M059J (cell line): ENCODE measurements at places on chromosomes 5 and 9. TPM values are rescaled to one million over a fixed set of nuclear protein-coding genes. Genes with fewer than 3 reads are reported as not detected.

Gene PCDHB9
- 1.6 and 9.3 TPM in 2 replicates for total RNA-seq

Gene ANKRD18A
- not detected in 2 replicates for total RNA-seq

Gene ARHGEF39
- total RNA-seq = 3.0 and 5.7 TPM in 2 replicates

Gene IARS1
- total RNA-seq = 104 and 151 TPM in 2 replicates

Gene TLE1
- total RNA-seq = 21.9 and 31.7 TPM in 2 replicates

Gene PANK3
- 27.5 and 32.3 TPM in 2 replicates for total RNA-seq

Gene TYRP1
- 13.4 and 14.1 TPM in 2 replicates for total RNA-seq

Gene CD14
- total RNA-seq = 0.47 TPM in 1 of 2 replicates, not detected in the other

Gene ALDH1A1
- total RNA-seq = 0.07 and 0.71 TPM in 2 replicates

Gene HK3
- total RNA-seq = not detected in 2 replicates

Gene PCDHA4
- total RNA-seq = not detected in 2 replicates

Gene NNT
- 44.2 and 76.1 TPM in 2 replicates for total RNA-seq

Gene SGTB
- total RNA-seq = 3.3 and 5.1 TPM in 2 replicates

Gene ZNF484
- 7.6 and 10.1 TPM in 2 replicates for total RNA-seq

Gene SLC6A7
- total RNA-seq = not detected in 2 replicates

Gene SPATA31E1
- not detected in 2 replicates for total RNA-seq

Gene CATSPER3
- not detected in 2 replicates for total RNA-seq

Gene RANBP3L
- 0.76 and 1.0 TPM in 2 replicates for total RNA-seq

Gene ENHO
- 0.71 and 2.0 TPM in 2 replicates for total RNA-seq

Gene GFRA3
- not detected in 2 replicates for total RNA-seq
